ENCODE measurements at places on chromosomes 2 and 18. TPM values are rescaled to one million over a fixed set of nuclear protein-coding genes. Genes with fewer than 3 reads are reported as not detected.

Gene ELOA2
- polyA plus RNA-seq: not detected

Gene CTAGE1
- polyA plus RNA-seq: not detected

DNA sequence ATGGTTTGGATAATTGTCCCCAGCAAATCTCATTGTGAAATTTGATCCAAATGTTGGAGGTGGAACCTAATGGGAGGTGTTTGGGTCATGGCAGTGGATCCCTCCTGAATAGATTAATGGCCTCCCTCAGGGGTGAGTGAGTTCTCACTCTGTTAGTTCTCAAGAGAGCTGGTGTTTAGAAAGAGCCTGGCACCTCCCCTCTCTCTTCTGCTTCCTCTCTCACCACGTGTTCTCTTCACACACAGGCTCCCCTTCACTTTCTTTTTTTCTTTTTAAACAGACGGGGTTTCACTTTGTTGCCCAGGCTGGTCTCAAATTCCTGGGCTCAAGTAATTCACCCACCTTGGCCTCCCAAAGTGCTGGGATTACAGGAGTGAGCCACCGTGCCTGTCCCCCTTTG is 111.6 kb upstream of the LTBP1 start:
- no peak overlapping the region for H3K27ac ChIP-seq
- H3K4me1 ChIP-seq: peaks cover 12% of the 10 kb centered on the region
- H3K4me3 ChIP-seq: no peak overlapping the region
- H3K36me3 ChIP-seq: no peaks in the 10 kb centered on the region
- no peaks in the 10 kb centered on the region for H3K27me3 ChIP-seq
- no peak for DNase-seq

GRCh38 chr2:177651833-177652232 is 259.3 kb downstream of the AGPS start:
- H3K4me3 ChIP-seq: no peak overlapping the region
- H3K27ac ChIP-seq: no peak overlapping the region
- no peaks in the 10 kb centered on the region for H3K36me3 ChIP-seq

Gene RAX
- not detected for polyA plus RNA-seq

DNA sequence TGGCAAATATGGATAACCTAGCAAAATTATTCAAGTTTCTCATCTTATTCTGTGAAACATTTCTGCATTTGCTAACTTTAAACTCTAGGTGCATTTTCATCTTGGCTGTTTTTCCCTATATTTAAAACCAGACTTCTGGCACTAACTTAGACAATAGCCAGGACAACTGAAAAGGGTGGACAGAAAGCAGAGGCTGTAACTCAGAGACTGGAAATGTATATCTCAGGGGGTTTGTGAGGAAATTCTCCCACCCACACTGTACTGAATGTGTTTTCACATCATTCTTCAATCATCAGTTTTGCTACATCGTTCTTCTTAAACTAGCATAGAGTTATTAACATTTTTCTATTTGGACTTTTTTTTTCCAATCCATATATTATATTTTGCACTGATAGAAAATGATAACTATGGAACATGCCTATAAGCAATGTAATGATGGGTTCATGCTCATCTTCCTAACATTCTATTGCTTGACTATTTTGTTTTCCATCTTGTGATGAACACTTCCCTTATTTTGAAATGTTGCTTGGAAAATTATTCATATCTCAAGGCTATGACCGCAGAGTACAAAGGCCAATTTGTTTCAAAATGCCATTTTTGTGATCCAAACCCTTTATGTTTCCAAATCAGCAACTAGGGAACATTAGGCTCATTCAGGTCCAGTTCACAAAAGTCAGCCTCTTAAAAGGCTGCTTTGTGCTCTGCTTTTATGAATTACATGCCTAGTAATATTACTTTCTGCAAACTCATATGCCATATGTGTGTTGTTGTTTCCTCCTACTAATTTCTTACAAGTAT is 125.8 kb upstream of the CDH19 start:
- no peak overlapping the region for H3K4me3 ChIP-seq
- H3K27ac ChIP-seq: no peak overlapping the region
- H3K4me1 ChIP-seq: peaks cover 16% of the 10 kb centered on the region
- no peak for DNase-seq
- H3K27me3 ChIP-seq: no peaks in the 10 kb centered on the region

DNA sequence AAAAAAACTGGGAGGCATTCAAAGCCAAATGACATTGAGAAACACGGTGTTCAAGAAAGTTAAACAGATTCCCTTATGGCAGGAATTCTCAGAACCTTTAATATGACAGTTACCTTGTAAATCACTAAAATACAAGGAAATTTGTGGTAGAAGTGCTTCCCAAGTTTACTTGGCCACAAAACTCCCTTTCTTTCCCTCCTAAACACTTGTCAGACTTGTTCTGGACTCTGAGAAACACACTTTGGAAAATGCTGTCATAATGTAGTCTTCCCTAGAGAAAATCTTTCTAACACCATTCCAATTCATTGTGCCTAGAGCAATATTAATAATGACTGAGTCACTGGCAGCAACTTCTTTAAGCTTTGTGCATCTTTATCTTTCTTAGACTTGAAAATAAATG is 140.4 kb downstream of the ANKRD44 start:
- peaks cover 10% of the 10 kb centered on the region for H3K4me1 ChIP-seq
- no peak for DNase-seq
- peaks cover 37% of the 10 kb centered on the region for H3K36me3 ChIP-seq
- no peak overlapping the region for H3K27ac ChIP-seq
- H3K4me3 ChIP-seq: no peak overlapping the region
- no peaks in the 10 kb centered on the region for H3K27me3 ChIP-seq

DNA sequence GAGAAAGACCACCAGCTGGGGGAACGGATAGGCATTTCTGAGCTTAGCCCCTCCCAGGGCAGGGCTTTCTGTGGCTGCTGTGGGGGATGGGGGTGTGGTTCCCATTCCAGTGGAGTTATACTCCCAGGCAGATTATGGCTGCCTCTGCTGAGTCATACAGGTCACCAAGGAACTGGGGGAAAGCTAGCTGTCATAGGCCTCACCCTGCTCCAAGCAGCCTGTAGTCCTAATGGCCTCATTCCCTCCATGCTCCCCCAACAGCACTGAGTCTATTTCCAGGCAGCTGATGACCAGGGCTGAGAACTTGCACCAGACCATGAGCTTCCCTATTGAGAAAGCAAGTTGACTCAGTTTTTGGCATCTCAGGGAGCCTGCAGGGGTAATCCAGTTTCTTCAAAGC is 87.1 kb downstream of the GPR39 start:
- no peak overlapping the region for H3K4me3 ChIP-seq
- no peak for DNase-seq
- no peaks in the 10 kb centered on the region for H3K27me3 ChIP-seq
- H3K27ac ChIP-seq: no peak overlapping the region
- H3K36me3 ChIP-seq: no peaks in the 10 kb centered on the region

- H3K27me3 ChIP-seq: no peaks in the 10 kb centered on the region
- no peaks in the 10 kb centered on the region for H3K4me1 ChIP-seq
- no peak for DNase-seq
- no peaks in the 10 kb centered on the region for H3K36me3 ChIP-seq
- no peak overlapping the region for H3K4me3 ChIP-seq
- H3K27ac ChIP-seq: no peak overlapping the region
Observed at GRCh38 chr18:55555395-55556027, 32.5 kb downstream of the TCF4 start.

GRCh38 chr2:70988151-70988550 is 6.5 kb downstream of the TEX261 start:
- no peak for DNase-seq
- peaks cover 56% of the 10 kb centered on the region for H3K36me3 ChIP-seq
- H3K4me3 ChIP-seq: no peak overlapping the region
- H3K27me3 ChIP-seq: no peaks in the 10 kb centered on the region
- H3K4me1 ChIP-seq: peaks cover 15% of the 10 kb centered on the region
- H3K27ac ChIP-seq: no peak overlapping the region

Gene PLCL1
- 1.4 TPM for polyA plus RNA-seq

- H3K27me3 ChIP-seq: no peaks in the 10 kb centered on the region
- DNase-seq: peak; percentile 84
- no peaks in the 10 kb centered on the region for H3K36me3 ChIP-seq
- no peak overlapping the region for H3K4me3 ChIP-seq
Observed at GRCh38 chr2:113376913-113377445, 60.5 kb upstream of the ZNG1B start.

DNA sequence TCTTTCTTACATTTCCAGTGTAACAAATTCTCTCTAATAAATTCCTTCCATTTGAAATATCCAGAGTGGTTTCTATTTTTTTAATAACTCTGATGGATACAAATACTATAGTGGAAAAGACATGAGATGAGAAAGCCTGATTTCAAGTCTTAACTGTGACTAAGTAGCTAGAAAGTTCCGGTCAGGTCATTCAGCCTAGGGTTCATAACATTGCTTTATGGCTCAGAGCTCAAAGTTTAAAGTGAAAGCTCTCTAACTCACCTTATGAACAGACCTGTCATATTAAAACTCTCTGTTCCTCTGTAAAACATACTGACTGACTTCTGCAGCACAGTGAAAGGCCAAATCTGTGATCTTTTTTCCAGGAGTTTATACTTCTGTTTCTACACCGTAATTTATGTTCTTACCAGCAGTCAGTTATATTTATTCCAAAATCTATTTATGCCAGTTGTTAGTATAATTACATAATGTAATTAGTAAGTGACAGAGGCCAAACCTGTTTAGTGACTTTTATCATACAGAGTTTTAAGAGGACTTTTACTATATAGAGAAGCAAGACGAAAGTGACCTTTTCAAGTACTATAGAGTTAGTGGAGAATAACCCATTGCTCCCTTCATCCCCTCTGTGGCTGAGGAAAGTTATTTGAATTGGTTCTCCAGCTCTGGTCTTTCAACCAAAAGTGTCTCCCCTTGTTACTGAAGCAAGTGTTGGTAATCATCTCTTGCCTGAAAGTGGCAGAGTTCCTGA is 118.8 kb upstream of the PDE1A start:
- H3K36me3 ChIP-seq: no peaks in the 10 kb centered on the region
- no peak overlapping the region for H3K4me3 ChIP-seq
- no peaks in the 10 kb centered on the region for H3K27me3 ChIP-seq

GRCh38 chr2:176854062-176854461 is 358.5 kb upstream of the HNRNPA3 start:
- no peaks in the 10 kb centered on the region for H3K4me1 ChIP-seq
- no peak overlapping the region for H3K27ac ChIP-seq
- H3K4me3 ChIP-seq: no peak overlapping the region
- H3K27me3 ChIP-seq: no peaks in the 10 kb centered on the region

Gene MYCN
- not detected for polyA plus RNA-seq

Gene STPG4
- 0.24 TPM for polyA plus RNA-seq

- no peak for DNase-seq
- H3K27ac ChIP-seq: no peak overlapping the region
- no peaks in the 10 kb centered on the region for H3K4me1 ChIP-seq
- peaks cover 3% of the 10 kb centered on the region for H3K27me3 ChIP-seq
- H3K36me3 ChIP-seq: no peaks in the 10 kb centered on the region
Observed at GRCh38 chr18:5756823-5757222, 138.5 kb downstream of the TMEM200C start.

Gene CYP27C1
- not detected for polyA plus RNA-seq

Gene YES1
- polyA plus RNA-seq: not detected

DNA sequence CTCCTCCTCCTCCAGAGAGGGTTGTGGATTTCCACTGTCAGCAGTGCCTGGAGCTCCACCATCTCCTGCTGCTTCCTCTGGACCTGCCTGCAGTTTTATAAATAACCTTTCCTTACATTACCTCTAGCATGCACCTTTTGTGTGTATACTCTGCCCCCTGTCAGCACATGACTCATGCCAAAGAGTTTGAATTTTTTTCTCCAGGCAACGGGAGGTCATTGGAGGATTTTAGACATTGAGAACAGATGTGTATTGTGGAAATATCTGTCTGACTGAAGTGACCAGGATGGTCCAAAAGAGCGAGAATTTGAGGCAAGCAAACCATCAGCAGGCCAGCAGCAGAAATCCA is 31.7 kb downstream of the IL37 start:
- DNase-seq: no peak
- H3K27me3 ChIP-seq: no peaks in the 10 kb centered on the region
- H3K4me1 ChIP-seq: peaks cover 5% of the 10 kb centered on the region
- no peak overlapping the region for H3K27ac ChIP-seq
- H3K36me3 ChIP-seq: no peaks in the 10 kb centered on the region

Measured in CD14-positive monocyte (primary cell).